ENCODE measurements at places on chromosomes 13 and 19.
A peak's percentile ranks its signal among the peaks of the same experiment; 100 is the strongest.

GRCh38 chr13:43653395-43653794 lies 133.4 kb downstream of the ENOX1 start:
- DNase-seq: no peak

DNA sequence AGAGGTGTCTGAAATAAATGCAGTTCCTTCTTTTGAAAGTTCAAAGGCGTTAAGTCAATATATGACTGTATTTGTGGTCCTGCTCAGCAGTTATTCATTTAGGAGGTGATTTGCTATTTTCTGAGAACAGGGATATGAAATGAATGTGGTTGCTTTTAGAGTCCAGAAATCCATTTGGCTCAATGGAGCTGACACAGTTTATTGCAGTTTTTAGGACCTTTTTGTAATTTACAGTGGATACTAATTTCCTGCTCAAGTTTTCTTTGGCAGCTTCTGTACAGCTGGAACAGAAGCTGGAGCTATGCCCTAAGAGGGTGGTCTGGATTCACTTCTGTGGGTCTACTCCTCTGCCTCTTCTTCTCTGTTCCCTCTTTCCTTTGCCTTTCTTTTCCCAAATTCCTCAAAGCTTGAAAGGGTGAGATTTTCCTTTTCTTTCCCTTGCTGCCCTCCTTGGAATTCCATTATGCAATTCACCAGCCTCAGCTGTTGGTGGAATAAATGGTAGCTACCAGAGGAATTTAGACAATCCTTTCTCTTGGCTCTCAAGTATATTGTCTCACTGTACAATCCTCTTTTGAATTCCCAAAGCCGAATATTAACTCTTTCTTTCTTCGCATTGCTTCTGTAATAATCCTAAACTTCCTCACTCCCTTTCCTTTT lies 39.9 kb downstream of the ITGBL1 start:
- DNase-seq: no peak

DNA sequence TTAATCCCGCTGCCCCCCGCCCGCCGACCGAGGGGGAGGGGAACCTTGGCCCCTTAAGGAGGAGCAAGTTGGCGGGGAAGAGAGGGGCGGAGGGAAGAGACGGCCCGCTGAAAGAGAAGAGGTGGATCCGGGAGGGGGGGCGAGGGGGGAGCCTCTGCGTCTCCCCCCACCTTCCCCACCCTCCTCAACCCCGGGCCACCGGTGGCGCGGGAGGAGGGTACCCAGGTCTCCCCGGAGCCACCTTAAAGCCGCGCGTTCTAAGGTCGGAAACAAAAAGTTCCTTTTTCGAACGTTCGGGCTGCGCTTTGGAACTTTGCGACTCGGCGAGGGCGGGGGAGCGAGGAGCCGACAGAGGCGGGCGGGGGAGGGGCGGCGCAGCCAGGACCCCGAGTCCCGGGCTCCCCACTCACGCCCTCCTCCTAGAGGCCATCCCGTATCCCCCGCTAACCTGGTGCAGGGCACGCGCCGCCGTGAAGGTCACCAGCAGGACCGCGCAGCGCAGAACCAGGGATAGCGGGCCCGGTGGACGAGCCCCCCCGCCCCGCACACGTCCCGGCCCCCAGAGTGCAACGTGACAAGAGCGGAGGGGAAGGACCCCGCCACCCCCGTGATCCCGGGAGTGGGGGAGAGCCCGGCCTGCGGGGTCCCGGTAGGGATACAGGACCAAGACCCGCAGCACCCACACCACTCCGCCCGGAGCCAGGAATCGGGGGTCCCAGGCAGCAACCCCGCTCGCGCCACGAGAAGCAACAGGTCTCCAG lies 659 bp downstream of the ERF start:
- DNase-seq: peak; percentile 85

DNA sequence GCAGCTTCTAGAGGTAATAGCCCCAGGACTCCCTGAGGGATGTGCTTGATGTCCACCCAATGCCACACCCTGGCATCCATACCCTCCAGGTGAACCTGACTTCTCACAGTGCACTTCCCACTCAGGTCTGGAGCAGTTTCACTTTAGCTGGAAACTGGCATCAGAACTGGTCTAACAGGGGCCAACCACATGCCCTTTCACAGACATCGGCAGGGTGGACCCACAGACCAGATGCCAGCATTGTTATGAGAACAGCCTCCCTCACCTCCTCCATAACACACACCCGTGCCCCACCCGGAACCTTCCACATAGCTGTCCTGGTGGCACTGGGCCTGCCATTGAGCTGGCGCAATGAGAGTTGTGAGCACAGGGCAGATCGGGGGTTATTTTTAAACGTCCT lies 77.4 kb upstream of the GPR12 start:
- DNase-seq: no peak

GRCh38 chr19:38144667-38145066 lies 79.4 kb downstream of the DPF1 start:
- DNase-seq: no peak

DNA sequence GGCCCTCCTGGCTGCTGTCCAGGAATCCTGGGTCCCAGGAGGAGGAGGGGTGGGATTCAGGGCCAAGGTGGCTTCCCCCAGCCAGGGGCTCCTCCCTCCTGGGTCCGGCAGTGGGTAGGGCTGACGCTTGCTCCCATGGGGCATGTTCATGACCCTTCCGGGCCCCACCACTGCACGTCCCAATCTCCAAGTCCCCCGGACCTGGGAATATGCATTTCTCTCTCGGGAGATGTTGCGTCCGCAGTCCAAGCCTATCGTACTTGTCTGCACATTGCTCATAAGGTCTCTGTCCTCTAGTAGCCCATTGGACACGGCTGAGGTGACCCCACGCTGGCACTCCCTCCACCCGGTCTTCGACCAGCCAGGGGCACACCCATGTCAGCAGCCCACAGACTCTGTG lies 192.3 kb downstream of the TEX29 start:
- DNase-seq: no peak

- no peak for DNase-seq
These were observed 22.4 kb downstream of the TCF3 start for GRCh38 chr19:1630012-1630411.

- peak; percentile 56 for DNase-seq
These were observed 77.3 kb upstream of the GPR183 start for GRCh38 chr13:99384468-99384867.

- DNase-seq: no peak
These were observed 32.5 kb downstream of the ZNF567 start for GRCh38 chr19:36719687-36720556.

DNA sequence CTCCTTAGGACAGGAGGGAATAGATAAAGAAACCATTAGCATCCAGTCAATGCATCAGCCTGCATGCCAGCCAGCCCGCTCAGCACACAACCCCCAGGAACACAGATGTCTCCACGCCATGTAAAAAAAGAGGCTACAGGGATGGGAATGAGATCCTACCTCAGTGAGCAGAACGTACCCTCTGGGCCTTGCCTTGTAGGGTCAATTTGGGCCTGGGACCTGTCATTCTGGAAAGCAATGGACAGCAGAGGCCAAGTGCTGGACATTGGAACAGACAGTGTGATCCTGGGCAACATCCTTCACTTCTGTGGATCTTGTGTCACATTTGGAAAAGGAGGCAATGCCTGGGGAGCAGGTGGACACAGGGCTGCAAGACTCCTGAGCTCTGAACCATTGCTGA lies 26.0 kb downstream of the VSTM2B start:
- DNase-seq: no peak

DNA sequence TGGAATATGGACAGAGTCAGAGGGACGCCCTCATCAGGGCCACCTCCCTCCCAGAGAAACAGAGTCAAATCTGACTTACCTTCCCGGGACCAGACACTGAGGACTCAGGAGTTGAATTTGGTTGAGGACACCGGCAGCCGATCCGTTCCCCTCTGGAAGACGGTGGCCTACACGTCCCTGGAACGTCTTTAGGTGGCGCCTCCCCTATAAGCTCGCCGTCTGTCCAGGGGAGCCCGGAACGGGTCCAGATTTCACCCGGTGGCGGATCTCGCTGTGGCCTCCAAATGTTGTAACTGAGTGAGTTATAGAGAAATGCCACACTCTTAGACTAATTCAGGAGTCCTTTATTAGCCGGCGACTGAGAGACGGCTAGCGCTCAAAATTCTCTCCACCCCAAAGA lies 9.0 kb downstream of the TNFSF14 start:
- no peak for DNase-seq

DNA sequence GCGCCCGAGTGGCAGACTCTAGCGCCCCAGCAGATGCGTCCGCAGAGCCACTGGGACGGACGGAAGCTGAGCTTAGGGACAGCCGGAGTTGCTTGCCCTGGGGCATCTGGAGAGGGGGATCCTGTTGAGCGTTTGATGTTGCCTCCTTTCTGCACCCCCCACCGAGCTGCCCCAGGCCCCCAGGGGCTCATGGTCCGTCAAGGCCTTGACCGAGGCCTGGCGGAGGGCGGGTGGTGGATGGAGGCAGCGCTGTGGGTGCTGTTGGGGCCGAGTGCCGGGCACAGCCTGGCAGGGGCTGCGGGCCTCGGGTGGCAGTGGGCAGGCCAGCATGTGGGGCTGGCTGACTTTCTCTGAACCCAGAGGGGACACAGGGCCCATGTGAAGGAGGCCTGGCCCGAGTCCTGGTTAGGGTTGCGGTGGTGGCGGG lies 2.7 kb downstream of the CSNK1G2 start:
- no peak for DNase-seq

- no peak for DNase-seq
These were observed 2.3 kb upstream of the UPF3A start for GRCh38 chr13:114279146-114279545.

DNA sequence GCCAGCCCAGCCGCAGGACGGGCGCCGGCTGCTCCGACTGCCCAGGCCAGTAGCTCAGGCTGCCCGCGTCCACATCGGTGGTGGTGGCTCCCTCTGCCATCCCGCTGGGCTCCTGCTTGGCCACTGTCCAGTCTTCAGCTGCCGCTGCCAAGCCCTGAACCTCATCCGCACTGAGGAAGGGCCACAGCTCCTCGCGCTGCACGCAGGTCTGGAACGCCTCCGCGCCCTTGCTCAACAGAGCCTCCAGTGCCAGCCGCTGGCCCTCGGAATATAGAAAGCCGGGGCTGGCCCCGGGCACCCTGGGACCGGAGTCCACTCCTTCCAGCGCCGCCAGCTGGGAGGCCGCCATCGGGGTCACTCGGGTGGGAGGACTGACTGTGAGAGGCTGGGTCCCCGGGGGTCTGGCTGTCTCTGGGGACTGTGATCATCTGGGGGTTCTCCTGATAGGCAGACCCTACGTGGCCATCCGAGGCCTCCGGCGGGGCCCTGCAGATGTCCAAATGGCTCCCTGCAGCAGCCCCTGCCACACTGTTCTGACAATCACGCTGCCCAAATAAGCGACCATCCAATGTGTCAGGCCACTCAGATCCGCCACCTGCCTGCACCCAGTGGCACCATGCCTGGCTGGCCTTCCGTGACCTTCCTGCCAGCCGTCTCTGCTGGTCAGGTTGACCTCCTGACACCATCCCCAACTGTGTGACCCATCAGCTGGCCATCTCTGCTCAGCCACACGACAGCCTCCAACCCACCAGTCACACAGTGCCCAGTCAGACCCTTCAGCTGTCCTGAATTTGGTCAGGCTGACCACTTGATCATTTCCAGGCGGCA lies 1.6 kb downstream of the FAM83E start:
- DNase-seq: no peak

DNA sequence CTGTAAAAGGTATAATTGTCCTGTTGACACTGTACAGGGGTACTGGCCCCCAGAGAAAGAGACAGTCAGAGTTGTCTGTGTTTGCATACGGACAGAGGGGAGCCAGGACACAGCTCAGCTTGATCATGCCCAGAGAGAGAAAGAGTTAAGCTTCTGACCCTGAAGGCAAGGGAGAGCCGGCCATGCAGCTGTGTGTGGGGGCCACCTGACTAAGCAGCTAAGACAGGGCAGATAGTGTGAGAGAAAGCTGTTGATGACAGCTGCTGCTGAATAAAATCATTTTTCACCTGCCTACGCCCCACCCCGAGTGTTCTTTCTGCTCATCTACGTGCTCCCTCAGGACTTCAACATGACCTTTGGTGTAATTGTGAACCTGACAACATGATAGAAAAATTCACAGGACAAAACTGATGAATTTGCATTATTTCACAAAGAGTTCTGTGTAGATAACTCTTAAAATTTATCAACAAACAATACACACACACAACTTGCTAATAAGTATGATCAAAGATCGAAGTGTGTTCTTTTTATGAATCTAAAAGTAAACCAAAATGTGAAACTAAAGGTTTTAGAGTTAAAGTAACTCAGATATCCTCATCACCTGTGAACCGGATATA lies 1294.3 kb upstream of the ATXN8OS start:
- DNase-seq: no peak

DNA sequence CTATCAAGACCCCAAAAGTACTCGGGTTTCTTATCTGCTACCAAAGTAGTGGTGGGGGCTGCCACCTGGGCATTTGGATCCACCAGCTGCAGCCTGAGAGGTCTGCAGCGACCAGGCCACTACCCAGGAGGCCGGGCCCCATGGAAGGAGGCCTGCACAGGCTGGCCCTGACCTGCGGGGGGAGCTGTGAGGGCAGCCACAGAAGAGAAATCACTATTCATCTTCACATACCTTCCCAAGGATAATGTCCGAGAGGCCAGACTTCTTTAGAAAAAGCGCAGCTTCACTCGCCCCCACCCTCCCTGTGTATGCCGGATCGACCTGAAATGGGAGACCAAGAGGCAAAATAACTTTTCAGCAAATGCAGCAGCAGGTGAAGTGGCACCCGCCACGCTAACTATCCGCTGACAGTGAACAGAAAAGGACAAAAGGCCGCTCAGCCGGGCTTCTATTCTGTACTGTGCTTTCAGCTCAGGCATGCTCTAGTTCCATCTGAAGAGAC lies 30.1 kb downstream of the EPS15L1 start:
- DNase-seq: peak; percentile 35

DNA sequence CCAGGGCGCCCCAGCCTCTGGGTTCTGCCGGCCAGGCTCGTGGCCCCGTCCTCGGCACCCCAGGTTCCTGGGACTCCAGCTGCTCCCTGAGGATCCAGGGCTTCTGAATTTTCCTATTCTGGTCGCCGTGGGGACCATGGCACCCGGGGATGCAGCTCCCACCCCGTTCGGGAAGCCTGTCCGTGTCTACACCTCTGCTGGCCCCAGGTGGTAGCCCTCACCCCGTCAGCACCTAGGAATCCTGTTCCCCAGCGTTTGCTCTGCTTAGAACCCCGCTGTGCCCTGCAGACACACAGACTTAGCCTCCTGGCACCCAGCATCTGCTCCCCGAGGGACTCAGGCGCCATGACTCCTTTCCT lies 960 bp downstream of the PPFIA3 start:
- no peak for DNase-seq

- no peak for DNase-seq
These were observed 172.8 kb downstream of the NHLRC3 start for GRCh38 chr13:39210961-39211534.

DNA sequence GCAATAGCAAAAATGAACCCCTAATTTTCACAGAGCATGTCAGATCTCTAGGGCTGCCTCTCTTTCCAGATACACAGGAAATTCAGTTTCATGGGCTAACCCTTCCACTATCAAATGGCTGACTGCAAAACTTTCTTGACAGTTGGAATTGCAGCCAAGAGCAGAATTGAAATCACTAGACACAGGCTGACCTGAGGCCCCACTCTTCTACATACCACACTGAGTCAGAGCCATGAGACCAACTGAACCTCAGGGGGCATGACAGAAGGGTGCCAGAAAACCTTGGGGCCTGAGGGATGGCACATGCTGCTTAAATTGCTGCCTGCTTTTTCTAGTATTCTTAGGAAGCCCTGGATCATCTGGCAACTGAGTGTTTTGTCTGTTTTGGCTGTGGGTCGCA lies 1.7 kb upstream of the DLEU7 start:
- no peak for DNase-seq
